ENCODE measurements at places on chromosomes 16 and 17.

DNA sequence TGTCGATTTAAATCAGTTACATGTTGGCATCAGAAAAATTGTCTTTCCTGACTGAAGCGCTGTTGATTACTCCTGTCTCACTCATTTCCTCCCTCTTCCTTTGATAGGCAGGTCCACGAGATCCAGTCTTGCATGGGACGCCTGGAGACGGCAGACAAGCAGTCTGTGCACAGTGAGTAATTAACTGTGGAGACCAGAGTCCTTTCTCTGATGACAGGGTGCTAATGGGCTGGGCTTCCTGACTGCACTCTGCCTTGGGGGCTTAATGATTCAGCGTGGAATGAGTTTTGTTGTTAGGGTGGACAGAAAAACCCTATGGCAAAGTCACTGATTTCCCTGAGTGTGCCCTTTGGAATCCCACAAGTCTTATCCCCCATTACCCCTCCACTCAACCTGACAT, 6.5 kb downstream of the GOSR2 start:
- DNase-seq: no peak

DNA sequence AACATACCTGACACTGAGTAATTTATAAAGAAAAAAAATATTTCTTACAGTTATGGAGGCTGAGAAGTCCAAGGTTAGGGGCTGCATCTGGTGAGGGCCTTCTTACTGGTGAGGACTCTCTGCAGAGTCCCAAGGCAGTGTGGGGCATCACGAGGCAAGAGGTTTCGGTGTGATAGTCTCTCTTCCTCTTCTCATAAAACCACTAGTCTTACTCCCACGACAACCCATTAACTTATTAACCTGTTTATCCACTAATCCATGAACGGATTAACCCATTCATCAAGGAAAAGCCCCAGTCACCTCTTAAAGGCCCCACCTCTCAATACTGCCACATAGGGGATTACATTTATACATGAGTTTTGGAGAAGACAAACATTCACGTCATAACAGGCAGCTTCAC, 20.1 kb downstream of the CIITA start:
- DNase-seq: no peak

DNA sequence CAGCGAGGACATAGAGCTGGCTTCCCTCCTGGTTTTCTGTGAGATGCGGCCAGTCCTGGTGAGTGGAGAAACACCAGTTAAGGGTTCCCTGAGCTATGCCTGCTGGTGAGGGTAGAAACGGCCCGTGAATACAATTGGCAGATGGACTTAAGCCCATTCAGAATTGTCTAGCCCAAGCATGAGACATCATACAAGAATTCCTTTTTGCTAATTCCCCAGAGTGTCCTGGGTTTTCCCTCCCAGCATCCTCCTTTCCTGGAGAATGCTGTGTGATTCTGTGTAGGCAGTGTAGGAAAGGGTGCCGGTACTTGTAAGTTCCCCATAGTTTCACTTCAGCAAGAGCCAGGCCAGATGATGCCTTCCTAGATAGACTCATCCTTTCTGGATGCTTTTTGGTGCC, 65.1 kb downstream of the SDR42E1 start:
- no peak for DNase-seq

GRCh38 chr16:26667307-26667706, 399.4 kb upstream of the C16orf82 start:
- DNase-seq: no peak

GRCh38 chr17:28686296-28686695, 24.3 kb downstream of the SUPT6H start:
- no peak for DNase-seq

- no peak for DNase-seq
Observed at GRCh38 chr16:56851671-56852400, 13.2 kb upstream of the SLC12A3 start.

GRCh38 chr17:3957735-3958599, 6.3 kb downstream of the ATP2A3 start:
- DNase-seq: no peak

GRCh38 chr17:30116661-30117551, at the start of gene NSRP1:
Gene NSRP1 (plus strand): TSS chr17:30116816. CDS start chr17:30116844, 28 bp downstream.
- DNase-seq: peak; percentile 83

DNA sequence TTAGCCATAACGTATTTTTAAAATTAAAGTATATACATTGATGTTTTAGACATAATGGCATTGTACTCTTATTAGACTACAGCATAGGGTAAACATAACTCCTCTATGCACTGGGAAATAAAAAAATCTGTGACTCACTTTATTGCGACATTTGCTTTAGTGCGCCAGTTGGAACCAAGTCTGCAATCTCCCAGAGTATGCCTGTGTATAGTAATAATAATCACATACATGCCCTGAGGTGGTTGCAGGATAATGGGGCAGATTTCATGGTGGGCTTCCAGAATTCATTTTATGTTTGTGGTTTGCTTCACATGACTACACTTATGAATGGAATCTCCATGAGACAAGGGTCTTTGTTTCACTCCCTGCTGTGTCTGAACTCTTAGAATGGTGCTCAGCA, 66.9 kb upstream of the N4BP1 start:
- DNase-seq: no peak

- DNase-seq: no peak
Observed at GRCh38 chr16:79587897-79588296, 12.6 kb downstream of the MAF start.

DNA sequence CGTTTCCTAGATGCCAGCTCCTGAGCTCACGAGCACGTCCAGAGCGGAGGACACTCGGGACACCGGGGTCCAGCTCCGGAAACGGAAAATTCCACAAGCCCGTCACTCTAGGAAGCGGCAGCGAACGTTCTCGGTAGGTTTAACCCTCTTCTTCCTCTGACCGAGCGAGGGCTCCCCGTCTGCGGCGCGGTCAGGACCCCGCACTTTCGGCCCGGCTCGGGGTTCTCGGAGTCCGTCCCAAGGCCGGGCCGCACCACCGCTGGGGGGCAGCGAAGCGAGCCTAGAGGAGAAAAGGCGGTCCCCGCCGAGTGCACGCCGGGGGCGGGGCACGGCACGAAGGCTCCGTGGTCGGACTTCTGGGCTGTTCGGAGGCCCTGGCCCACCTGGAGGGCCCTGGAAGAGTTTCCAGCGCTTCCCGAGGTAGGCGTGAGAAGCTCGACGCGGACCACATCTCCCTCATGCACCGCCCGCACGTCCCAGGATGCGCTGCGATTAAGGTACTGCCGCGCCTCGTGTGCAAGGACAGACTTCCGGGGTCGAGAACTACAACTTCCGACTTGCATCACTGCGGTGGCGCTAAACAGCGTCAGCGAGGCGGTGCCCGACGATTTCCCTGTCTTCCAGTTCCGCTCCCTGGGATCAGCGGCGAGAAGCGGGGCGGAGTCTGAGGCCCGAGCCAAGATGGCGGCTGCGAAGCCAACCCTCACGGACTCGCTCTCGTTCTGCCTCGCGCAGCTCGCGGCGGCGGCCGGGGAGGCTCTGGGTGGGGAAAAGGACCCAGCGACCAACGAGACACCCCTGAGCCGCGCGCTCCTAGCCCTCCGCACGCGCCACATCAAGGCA, at the start of gene ARMC5:
ARMC5 (plus strand) TSS at position 658 of the 843 bp plus-strand sequence; CDS start at position 682, 24 bp downstream.
- peak; percentile 94 for DNase-seq

GRCh38 chr17:77675816-77676215, 282.7 kb upstream of the TNRC6C start:
- DNase-seq: no peak

GRCh38 chr16:31111881-31112466, 3.8 kb downstream of the BCKDK start:
- DNase-seq: no peak

DNA sequence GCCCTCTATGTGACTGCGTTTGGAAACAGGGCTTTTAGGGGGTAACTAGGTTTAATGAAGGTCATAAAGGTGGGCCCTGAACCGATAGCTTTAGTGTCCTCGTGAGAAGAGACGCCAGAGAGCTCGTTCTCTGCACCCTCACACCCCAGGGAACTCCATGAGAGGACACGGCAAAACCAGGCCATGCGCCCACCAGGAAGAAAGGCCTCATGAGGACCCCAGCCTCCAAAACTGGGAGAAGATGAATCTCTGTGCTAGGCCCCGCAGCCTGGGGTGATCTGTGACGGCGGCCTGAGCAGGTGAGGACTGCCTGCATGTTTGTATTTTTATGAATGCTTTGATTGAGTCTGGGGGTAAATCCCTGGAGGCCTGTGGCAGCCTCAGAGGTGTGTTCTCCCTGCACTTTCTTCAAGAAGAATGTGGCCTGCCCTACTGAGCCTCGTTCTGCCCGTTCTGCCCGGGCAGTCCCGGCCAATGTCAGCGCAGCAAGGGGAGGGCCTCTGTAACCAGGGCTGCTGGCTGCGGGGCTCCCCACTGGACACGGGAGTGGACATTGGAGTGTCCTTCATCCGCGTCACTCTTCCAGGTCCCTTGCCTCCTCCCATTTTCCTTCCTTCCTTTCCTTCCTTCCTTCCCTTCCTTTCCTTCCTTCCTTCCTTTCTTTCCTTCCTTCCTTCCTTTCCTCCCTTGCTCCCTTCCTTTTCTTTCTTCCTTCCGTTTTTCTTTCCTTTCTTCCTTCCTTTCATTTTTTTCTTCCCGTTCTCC, 6.8 kb upstream of the RNF213 start:
- no peak for DNase-seq

- no peak for DNase-seq
Observed at GRCh38 chr17:45234641-45235415, 13.1 kb downstream of the FMNL1 start.

- DNase-seq: no peak
Observed at GRCh38 chr17:51793686-51794085, 364.8 kb downstream of the CA10 start.

DNA sequence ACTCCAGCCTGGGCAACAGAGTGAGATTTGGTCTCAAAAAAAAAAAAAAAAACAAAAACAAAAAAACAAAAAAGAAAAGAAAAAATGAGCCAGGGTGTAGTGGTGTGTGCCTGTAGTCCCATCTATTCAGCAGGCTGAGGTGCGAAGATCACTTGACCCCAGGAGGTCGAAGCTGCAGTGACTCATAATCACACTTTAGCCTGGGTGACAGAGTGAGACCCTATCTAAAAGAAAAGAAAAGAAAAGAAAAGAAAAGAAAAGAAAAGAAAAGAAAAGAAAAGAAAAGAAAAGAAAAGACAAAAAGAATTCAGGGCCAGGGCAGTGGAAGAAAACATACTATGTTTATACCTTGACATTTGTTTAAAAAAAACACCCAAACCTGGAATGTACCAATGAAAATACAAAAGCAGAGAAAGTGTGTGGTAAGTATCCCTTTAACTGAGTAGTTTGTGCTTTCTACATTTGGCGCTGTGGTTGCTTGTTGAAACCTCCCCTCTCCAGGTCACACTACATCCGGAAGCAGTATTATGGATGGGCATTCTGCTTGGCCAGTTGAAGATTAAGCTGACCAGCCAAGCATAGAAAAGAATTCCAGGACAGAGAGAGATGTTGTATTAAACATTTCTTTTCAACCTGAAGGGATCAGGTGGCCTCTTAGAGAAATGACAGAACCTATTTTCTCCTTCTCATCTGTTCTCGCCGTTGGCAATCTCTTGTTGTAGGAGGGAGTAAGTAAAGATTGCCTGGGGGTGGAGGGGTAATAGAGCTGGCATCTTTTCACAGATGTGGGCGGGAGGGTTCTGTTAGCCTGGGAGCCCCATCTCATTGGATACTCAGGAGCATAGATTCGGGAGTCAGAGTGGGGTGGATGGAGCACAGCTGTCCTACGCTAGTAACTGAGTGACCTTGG, 12.1 kb upstream of the PRKCB start:
- DNase-seq: no peak

- DNase-seq: no peak
Observed at GRCh38 chr16:50021544-50021943, 3.5 kb upstream of the CNEP1R1 start.

- DNase-seq: no peak
Observed at GRCh38 chr16:72244853-72245252, 72.9 kb upstream of the PMFBP1 start.

DNA sequence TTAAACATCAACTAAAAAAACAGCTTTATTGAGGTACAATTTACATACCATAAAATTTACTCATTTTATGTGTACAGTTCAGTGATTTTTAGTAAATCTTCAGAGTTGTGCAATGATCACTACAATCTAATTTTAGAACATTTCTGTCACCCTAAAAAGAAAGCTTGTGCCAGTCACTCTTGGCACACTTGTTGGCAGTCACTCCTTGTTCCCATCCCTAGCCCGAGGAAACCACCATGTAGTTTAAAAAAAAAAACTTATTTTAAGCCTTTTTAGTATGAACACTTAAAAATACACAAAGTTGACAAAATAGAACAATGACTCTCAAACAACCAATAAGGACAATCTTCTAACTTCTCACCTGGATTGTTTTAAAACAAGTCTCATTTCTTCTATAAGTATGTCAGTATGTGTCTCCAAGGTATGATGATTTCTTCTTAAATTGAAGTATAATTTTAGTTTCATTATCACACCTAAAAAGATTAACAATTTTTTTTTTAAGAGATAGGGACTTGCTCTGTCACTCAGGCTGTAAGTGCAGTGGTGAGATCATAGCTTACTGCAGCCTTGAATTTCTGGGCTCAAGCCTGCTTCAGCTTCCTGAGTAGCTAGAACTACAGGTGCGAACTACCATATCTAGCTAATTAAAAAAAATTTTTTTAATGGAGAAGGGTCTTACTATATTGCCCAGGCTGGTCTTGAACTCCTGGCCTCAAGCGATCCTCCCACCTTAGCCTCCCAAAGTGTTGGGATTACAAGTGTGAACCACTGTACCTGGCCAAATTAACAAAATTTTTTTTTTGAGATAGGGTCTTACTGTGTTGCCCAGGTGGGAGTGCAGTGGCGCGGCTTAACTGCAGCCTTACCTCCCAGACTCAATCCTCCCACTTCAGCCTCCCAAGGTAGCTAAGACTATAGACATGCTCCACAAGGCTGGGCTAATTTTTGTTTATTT, 53.2 kb downstream of the PPM1E start:
- DNase-seq: no peak

DNA sequence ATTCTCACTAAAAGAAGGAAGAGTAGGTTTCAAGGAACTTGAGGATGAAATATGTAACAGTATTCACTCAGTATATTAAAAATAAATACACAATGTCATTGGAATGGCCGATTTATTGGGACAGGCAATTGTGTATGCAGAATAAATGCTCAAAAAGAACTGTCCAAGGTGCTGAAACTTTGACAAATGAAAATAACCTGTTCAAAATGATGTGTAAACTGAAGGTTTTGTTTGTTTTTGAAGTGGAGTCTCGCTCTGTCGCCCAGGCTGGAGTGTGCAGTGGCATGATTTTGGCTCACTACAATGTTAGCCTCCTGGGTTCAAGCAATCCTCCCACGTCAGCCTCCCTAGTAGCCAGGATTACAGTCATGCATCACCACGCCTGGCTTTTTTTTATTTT, 318.7 kb upstream of the RBFOX1 start:
- DNase-seq: no peak

- no peak for DNase-seq
Observed at GRCh38 chr16:3127745-3128144, 7.1 kb upstream of the ZNF213 start.
